HFFc6 (cell line): ENCODE measurements at places on chromosomes 2 and 18. TPM values are rescaled to one million over a fixed set of nuclear protein-coding genes. Genes with fewer than 3 reads are reported as not detected.

LYPD6 gene
- 20.7 to 27.9 TPM (median 27.7 TPM) in 3 replicates for total RNA-seq

UPP2 gene
- not detected in 2 replicates for total RNA-seq

LIPG gene
- total RNA-seq: not detected in 3 replicates

SCYGR4 gene
- total RNA-seq: not detected in 2 replicates

ARHGAP25 gene
- not detected in 3 replicates for total RNA-seq

SP5 gene
- total RNA-seq: not detected in 2 replicates

DNA sequence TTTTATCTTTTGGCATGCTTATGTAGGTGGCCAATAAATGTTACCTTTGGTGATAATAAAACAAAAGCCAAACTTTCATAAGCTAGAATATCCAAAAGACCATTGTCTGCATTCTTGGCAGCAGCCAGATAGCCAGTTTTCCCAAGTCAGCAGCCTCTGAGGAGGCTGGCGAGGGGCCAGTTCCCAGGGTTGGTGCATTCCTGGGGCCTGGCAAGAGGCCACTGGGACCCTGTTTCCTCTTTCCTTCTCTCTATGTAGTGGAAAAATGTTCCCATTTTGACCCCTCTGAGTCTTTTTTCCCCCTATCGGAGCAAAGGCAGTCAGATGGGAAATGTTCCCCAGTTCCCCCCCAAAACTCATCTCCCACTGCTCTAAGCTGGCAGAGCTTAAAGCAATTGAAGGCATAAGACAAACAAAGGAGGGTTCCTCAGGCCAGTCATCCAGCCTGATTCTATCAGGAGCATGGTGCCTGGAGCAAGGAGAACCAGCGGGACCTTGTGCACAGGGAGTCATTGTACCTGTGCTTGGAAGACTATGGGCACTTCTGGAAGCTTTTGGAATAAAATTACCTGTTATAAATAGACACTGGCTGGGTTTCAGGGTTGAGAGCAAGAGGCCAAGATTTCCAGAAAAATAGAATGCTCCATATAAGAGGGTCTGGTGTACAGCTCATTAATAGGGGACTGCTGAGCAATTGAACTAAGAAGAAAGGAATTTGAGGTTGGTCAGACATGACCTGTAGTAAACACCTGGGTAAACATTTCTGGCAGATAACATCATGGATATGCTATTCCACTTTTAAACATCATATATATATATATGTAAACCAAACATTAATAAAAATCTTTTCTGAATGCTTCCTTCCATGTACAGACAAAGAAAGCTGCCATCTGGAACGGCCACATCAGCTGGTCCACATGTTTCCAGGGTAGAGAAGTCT, 63.4 kb downstream of the NCKAP5 start:
- no peak for DNase-seq

DNA sequence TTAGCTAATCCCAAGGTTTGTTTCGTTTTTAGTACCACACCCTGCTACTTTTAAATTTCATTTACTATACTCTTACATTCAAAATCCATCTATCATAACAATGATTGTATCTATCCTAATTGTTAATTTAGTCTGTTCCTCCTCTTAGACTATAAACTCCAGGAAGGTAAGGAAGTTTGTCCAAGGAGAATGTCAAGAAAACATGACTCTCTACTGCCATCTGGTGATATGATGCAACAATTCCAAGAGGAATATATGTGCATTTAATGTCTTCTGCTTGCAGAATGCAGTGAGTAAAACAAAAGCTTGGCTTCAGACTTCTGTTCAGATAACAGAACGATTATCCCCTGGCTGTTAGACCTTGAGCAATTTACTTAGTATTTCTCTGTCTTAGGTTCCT, 1267.1 kb downstream of the LRP1B start:
- DNase-seq: peak; percentile 27

DNA sequence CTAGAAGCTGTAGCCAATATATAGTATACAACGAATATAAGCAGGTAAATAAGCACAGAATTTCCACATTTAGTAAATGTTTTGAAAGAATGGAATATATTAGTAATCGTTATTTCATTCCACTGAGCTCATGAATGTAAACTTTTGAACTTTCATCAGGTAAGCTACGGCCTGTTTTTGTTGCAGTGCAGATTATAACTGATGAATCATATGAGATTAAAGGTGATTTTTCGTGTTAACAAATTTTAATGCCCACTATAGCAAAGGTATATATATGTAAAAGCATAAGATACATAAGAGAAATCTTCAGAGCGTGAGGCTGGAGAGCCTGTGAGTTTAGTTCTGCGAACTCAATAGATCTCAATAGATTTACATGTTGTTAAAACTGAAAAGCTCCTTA, 1.1 kb downstream of the SCYGR1 start:
- DNase-seq: no peak

- peak; percentile 48 for DNase-seq
Observed at GRCh38 chr2:43084699-43085091, 141.7 kb downstream of the ZFP36L2 start.

DNA sequence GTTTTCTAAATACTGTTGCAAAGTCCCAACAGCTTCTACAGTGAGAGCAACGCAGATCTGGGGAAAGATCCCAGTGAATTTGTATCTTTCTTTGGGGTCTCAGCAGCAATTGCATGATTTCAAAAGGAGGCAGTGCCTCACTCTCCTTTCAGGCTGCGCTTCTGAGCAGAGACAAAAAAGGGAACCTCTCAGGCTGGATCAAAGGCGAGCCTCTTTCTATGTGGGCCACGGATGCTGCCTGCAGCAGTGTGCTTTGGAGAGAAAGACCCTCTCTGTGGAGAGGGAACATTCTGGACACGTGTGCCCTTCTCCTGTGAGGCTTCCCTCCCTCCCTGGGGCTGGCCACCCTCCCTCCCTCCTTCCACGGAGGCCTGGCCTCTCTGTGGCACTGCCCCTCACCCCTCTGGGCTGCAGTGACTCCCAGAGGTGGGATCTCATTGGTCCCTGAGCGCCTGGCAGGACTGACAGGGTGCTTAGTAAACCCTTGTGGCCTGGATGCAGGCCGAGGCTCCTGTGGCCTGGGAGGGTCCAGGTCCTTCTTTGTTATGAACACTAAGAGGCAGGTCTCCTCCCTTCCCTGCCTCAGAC, 21.6 kb upstream of the PDIA6 start:
- DNase-seq: no peak

DNA sequence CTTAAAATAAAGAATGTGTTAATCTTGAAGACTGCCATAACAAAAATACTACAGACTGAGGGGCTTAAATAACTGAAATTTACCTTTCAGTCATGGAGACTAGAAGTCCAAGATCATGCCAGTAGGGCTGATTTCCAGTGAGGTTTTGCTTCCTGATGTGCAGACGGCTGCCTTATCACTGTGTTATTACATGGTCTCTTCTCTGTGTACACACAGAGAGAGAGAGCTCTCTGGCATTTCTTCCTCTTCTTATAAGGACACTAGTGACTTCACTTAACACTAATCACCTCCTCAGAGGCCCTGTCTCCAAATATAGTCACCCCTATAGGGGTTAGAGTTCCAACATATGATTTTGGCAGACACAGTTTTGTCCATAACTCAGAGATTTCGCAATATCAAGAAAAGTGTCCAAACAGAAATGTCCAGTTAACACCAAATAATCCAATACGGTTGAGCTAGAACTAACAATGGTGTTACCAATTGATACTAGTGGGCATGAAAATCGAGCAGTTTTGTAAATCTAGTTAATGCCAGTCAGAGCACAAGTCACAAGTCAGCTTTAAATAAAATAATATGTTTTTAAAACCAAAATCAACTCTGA, 399.8 kb downstream of the ADCYAP1 start:
- no peak for DNase-seq

DNA sequence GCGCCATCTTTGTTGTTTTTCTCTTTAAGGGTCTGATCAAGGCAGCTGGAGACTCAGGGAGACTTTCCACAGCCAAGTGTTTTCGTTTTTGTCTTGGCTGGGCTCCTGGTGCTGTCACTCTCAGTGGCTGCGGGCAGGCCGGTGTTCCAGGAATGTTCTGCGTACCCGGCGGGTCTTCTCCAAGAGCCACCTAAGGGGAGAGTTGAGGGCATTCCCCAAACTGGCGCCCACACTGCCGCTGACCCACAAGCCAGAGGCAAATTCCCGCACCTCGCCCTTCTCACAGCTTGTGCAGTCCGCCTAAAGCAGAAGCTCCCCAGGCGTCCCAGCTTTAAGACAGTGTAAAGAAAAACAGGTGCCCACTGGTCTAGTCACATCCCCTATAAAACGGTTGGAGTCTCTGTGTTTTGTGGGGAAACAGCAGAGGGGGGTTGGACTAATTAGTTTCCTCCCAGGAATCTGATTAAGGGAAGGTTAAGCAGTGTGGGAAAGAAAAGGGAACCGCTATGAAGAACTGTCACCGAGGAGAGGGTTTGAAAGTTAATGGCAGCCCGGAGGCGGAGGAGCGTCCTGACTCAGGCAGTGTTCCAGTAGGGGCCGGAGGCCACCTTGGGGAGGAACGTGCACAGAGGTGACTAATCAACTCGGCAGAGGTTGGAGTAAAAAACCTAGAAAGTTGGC, 224.5 kb downstream of the SLC4A3 start:
- peak; percentile 47 for DNase-seq

GRCh38 chr2:72131371-72131891, 16.2 kb downstream of the CYP26B1 start:
- DNase-seq: no peak

DNA sequence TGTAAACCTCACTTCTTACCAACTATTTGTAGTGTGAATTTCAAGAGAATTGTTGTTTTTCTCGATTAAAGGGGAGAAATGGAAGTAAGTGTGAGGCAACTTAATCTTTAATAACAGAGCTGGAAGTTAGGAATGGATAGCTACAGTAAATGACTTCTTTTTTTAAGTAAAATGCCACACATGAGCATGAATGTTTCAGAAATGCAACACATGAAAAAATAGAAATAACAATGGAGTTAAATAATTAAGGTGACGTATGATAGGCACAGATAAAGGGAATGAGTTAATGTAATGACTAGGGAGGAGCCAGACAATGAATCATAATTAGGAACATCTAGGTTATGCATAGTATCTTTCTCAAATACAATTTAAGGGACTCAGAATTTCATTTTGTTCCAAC, 3.4 kb downstream of the REL start:
- no peak for DNase-seq

DNA sequence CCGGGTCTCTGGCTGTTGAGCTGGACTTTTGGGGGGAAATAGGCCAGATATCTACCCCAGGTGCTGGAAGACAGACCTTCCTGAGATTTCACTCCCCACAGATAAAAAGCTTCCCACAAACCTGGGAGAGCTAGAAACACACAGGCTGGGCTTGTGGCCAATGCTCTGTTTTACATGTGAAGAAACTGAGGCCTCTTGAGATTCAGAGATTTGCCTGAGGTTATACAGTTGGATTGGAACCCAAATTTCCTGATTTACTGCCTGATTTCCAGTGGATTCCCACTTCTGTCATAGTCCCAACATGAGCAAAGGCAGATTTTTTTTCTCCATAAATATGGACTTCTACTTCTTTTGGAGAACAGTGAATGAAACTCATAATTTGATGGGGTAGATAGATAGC, 360.2 kb downstream of the SETBP1 start:
- DNase-seq: no peak

DNA sequence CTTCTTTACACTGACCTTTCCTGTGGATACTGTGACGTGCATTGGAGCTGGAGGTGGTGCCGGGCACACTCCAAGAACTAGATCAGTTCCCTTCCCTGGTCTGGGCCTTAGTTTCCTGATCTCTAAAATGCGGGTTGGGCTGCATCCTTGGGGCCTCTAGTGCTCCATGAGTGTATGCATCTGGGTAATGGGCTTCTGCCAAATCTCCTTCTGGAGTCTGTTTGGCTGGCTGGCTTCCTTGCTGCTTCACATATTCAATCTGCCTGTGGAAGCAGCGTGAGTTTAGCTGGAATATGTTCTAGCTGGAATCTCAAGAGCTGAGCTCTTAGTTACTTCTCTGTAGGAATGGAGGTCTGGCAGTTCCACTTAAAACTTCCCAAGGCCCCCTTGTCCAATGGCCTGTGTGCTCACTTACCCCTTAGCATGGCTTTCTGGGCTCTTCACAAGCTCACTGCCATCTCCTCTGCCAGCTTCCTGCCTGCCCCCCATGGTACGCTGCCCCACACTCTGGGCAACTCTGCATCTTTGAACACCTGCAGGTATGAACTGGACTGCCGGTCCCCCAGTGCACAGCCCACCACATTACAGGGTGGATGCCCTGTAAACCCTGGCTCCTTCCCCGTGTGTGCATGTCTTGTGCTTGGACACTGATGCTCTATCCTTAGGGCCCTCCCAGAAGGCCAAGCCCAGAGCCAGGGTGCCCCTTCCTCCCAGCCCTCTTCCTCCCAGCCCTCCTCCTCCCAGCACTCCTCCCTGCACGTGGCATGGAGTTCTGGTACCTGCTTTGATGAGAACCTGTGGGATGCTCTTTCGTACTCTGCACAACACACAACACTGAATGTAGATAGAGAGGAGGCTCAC, 103.6 kb upstream of the SMAD2 start:
- no peak for DNase-seq

DNA sequence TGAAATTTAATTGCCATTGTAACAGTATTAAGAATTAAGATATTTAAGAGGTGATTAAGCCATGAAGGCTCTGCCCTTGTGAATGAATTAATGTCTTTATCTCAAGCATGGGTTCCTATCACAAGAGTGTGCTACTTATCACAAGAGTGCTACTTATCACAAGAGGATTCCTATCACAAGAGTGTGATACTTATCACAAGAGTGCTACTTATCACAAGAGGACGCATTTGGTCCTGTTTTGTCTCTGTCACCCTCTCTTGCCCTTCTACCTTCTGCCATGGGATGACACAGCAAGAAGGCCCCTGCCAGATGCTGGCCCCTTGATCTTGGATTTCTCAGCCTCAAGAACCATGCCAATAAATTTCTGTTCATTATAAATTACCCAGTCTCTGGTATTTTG, 13.2 kb upstream of the COL5A2 start:
- no peak for DNase-seq

DNA sequence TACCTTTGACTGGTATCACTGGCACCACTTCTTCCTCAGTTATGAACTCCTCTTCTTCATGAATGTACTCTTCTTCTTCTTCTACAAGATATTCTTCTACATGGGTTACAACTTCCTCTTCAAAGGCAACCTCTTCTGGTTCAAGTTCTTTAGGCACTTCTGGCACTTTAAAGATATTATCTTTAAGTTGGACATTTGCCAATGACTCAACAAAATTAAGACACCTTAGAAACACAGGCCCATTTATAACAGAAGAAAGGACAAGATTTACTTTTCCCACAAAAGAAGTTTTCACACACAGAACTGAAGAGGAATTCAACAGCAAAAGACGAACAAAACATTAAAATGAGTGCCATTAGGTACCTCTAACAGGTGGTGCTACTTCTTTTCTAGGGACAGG, 127.3 kb downstream of the TTN start:
- no peak for DNase-seq

DNA sequence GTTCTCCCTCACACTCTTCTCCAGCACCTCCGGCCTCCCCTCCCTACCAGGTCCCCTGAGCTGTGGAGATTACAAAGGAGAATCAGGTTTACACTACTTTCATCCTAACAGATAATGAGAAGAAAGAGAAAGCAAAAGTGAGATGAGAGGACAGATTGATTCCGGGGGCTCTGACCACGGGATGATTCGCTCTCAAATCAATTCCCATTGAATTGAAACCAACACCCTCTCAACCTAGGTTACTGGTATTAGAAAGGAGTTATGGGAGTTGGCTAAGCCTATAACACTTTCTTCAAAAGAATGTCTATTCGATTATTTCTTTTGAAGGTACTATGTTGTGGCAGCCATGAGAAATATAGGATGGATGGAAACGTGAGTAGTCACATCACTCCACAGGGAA, 386.2 kb upstream of the TNP1 start:
- no peak for DNase-seq

- no peak for DNase-seq
Observed at GRCh38 chr2:26523750-26524149, 45.8 kb upstream of the OTOF start.
